ENCODE measurements at places on chromosomes 11 and 22.
A peak's percentile ranks its signal among the peaks of the same experiment; 100 is the strongest.

GRCh38 chr11:917426-917825 lies 6.8 kb upstream of the CHID1 start:
- no peak for DNase-seq

DNA sequence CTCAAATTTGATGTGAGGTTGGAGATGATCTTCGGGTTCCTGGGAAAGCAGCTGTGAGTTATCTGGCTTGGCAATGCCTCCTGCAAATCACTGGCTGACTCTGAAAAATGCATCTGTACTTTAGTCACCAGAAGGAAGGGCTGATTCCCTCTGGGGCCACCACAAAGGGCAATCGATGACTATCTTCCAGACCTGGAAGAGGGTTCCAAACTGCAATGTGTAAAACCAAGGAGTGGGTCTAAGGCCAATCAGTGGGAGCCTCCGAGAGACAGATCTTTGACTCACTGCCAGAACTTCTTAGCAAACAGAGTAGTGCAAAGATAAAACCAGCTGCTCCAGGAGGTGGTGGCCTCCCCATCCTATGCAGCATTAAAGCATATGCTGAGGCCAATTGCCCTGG lies 29.1 kb upstream of the PAK1 start:
- no peak for DNase-seq

DNA sequence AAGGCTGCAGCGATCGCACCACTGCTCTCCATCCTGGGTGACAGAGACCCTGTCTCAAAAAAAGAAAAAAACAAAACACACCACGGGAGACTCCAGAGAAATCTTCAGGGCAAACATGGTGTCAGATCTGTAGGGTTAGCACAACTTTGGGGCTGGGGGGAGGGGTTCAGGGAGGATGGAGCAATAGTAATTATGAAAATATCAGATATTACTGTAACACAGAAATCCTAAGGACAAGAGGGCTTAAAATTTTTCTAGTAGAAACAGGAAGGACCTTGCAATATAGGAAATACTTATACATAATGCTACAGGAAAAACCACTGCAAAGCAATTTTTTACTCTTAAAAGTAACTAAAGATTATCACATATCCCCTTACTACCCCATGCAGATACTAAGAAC lies 13.8 kb downstream of the EIF4ENIF1 start:
- DNase-seq = no peak

DNA sequence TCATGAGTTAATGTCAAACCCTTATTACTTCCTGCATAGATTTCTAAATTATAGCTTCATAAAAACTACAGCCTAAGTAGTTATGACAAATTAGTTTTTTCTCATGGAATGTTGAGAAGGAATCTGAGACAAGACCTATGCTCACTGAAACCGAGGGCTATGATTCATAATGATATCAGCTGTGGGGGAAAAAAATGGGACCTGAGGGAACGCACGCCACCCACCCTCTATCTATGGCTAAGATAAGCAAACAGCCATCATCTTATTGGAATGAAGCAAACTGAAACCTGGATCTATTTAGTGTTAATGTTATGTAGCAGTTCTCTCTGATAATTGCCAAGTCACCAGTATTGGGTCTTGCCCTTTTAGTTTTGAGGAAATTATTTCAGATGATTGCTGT lies 906.9 kb upstream of the RAG2 start:
- DNase-seq = no peak

GRCh38 chr11:43923406-43924111 lies 18.9 kb upstream of the C11orf96 start:
- no peak for DNase-seq

DNA sequence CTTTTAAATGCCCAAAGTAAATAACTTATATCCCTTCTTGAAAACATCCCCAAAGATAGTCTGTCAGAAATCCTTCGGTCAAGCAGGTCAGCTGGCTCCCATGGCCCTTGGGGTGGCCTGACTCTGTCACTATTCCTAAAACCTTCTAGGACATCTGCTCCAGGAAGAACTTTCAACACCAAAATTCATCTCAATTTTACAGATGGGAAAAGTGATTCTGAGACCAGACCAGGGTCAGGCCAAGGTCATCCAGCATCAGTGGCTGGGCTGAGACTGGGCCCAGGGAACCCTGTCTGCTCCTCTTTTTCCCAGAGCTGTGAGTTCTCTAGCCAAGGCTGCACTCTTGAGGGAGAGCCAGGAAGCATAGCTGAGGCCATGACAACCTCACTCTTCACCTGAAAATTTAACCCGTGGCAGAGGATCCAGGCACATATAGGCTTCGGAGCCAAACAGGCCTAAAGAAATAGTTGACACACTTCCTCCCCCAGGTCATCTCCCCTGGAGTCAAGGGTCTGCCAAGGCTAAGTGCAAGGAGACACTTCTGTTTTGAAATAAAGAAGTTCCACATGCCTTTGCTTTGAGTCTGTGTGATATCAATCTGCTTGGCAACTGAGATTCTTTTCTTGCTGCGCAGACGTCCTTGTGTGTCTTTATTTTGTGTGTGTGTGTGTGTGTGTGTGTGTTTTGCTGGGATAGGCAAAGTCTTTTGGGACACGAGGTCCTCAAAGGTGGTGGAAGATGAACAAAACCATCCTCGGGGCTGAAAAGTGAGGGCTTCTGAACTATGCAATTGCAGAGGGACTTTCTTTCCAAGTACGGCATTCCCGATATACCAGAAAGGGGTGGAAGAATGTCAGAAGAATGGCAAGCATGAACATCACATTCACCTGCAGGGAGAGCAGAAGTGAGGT lies 16.8 kb upstream of the PRG2 start:
- DNase-seq = no peak

GRCh38 chr11:78708388-78708787 lies 133.7 kb upstream of the NARS2 start:
- DNase-seq = no peak

DNA sequence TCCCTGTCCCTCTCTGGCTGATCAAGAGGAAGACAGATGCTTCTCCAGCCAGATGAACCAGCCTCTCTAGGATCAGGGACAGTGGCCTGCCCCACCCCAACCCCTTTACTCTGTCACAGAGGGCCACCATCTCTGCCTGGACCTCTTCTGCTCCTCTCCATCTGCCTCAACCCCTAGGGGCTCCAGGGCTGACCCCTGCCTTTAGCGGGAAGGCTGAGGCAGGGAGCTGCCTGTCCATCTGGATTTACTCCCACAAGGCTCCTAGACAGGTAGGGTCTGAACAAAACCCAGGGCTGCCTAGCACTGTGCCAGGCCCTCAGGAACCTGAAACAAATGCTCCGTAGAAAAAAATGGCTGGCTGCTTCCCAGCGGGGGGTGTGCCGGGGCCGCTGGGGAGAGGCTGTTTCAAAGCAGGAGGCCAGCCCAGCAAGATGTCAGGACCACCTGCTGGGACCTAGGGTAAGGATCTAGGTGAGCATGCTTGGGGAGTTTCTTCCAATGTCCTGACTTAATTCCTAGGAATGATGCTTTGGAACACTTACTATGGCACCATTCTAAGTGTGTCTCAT lies 3.2 kb downstream of the CHST1 start:
- DNase-seq = no peak

DNA sequence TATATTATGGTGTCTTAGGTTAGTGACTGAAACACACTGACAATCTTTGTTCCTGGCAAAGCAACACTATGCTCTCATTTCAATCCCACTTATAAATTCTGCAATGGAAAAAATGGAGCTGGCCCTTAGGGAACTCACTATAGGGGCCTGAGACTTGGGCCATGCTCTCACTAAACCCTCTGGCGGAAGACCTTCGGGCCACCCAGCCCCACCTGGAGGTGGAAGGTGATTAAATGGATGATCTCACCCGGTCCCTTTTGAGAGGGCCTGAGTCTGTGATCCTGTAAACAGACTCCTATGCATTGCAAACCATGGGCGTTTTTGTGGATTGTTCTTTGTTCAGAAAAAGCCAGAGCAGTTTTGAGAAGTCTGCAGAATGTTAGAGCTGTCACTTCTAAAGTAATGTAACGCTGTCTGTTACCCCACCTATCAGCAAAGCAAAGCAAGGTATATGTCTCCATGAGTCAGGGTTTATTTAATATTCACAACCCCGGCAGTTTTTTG lies 17.0 kb upstream of the CDON start:
- DNase-seq = no peak

GRCh38 chr11:95262994-95263765 lies 32.2 kb upstream of the SESN3 start:
- DNase-seq = peak; percentile 20

- DNase-seq = no peak
Observed at GRCh38 chr11:4026389-4026788, 68.2 kb upstream of the RRM1 start.

DNA sequence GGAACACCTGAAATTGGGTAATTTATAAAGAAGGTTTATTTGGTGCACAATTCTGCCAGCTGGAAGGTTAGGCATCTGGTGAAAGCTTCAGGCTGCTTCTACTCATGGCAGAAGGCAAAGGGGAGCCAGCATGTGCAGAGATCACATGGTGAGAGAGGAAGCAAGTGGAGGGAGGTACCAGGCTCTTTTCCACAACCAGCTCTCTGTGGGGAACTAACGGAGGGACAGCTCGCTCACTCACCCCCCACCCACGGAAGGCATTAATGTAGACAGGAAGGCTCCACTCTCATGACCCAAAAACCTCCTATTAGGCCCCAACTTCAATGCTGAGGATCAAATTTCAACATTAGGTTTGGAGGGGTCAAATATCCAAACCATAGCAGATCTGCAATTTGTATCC lies 75.6 kb upstream of the ARHGAP32 start:
- no peak for DNase-seq

- no peak for DNase-seq
Observed at GRCh38 chr11:25566298-25567200, 765.4 kb upstream of the ANO3 start.

DNA sequence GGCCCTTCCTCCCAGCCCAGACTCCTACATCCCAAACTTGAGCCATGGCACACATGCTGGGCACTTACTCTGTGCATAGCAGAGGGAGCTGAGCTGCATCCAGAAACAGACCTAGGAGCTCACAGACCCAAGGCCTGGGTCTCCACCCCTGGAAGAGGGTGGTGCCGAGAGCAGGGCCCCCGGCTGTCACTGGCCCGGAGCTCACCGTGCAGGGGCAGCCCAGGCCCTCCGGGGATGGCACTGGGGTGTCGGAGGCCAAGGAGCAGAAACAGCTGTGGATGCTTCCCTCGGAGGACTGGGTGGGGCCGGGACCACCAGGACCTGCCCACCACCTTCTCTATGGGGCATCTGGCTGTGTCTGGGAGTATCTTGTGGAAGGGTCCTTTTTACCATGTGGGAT lies 4.3 kb upstream of the APOBEC3A start:
- no peak for DNase-seq

GRCh38 chr22:30206944-30207343 lies 39.6 kb downstream of the LIF start:
- DNase-seq = no peak

- DNase-seq = no peak
Observed at GRCh38 chr11:79353706-79354105, 87.1 kb downstream of the TENM4 start.

DNA sequence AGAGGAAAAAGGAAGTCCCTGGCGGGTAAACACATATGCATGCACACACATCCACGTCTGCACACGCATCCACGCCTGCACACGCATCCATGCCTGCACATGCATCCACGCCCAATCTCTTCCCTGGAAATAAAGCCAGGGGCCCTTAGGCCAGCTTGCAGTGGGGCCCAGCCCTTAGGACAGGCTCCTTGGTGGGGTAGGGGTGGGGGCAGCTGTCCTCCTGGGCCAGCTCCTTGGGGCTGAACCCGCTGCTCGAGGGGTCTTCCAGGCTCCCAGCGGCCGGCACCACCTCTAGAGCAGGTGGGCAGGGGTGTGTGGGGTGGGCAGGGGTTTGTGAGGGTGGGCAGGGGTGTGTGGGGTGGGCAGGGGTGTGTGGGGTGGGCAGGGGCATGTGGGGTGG lies 1.9 kb downstream of the C11orf21 start:
- DNase-seq = peak; percentile 6

GRCh38 chr22:49512487-49513165 lies 315.0 kb downstream of the BRD1 start:
- DNase-seq = no peak

DNA sequence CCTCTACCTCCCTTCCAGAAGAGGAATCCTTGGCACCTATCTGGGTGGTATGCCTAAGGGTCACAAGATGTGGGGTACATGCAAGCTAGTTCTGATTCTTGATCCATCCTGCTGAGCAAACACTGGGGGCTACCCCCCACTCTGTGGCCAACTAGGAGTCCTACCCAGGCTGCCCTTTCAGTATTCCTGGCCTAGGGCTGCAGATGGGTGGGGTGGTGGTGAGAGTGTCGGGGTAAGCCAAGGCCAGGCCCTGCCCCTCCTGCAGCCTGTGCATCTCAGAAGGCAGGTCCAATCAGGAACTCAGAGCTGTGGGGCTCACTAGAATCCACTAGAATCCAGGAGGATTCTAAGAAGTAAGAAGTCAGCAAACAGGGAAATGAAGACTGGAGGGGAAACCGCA lies 10.9 kb downstream of the SSH3 start:
- no peak for DNase-seq

DNA sequence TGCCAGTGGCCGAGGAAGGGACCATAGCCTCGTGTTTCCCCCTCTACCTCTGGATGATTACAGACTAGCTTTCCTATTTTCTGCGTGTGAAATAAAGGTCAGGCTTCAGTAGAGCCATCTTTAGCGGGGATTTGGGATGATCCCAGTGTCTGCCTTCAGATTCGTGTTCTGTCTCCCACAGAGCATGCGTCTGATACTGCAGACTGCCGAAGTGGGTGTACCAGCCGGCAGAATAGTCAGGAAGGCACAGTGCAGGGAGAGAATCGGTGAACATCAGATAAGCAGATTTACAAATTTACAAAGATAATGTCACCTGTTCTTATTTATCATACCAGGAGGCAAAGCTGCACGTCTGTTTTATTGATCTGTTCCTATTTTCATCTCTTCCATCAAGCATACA lies 11.1 kb downstream of the CTTN start:
- no peak for DNase-seq

- no peak for DNase-seq
Observed at GRCh38 chr22:35742342-35743100, 24.8 kb downstream of the APOL5 start.

DNA sequence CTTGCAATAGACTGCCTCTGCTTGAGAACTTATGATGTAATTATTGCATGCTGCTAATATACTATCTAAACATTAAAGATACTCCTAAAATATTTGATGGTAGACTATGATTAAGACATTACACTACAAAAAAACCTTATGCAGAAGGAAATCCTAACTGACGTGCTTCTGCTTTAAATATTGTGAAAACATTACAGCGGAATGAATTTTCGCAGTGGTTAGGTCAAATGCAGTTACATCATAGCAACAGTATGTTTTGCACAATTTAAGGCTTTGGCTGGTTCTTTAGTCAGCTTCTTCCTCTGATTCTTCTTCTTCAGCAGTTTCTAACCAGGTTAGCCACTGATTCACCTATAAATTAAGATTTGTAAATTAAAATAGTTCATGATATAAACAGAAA lies 11.2 kb downstream of the EIF4G2 start:
- DNase-seq = no peak

- no peak for DNase-seq
Observed at GRCh38 chr11:73259406-73260126, 12.6 kb upstream of the P2RY6 start.

- DNase-seq = no peak
Observed at GRCh38 chr22:49582181-49582580, 245.5 kb downstream of the BRD1 start.

Data from activated CD4-positive, alpha-beta T cell treated with anti-CD3 and anti-CD28 coated beads, Interleukin-2, amount 10 ng/mL, durations not matched to agents 7 days and 5 days (primary cell).